ENCODE measurements at places on chromosomes 5 and 9. TPM values are rescaled to one million over a fixed set of nuclear protein-coding genes. Genes with fewer than 3 reads are reported as not detected.

GRCh38 chr9:5549658-5550650, 39.6 kb downstream of the PDCD1LG2 start:
- DNase-seq, result no peak

DNA sequence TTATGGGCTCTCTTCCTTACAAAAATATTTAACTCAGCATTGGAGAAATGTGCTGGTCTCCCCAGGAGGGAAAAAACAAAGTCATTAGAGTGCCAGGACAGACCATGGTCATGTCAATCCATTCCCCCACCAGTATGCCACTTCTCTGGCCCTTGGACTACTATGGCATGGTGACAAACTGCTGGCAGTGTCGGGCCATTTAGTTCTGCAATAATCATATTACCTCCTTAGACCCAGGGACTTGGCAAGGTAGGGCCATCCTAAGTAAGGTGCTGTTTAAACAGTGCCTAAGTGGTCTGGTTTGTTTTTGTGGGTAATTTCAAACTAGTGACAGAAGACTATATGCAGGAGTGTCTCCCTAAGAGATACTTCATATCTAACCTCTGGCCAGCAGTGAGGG, 177.8 kb upstream of the STK32A start:
- no peak for DNase-seq

DNA sequence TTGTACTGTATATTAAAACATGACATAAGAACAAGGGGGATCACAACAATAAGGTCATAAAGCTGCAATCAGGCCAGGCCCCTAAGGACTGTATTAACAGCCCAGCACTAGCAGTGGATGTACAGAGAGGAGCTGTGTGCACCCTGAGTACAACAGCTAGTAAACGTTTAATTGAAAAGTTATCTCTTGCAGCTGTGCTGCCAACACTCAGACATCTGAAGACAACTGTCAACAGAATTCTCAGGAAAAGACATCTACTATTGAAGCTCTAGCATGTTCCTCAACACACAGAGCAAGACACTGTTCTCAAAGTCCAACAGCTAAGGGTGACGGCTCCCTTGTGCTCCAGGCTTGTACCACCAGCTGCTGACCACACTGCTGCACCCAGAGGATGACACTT, 199.6 kb downstream of the DCP2 start:
- DNase-seq, result no peak

GRCh38 chr5:140221697-140222223, 46.8 kb downstream of the CYSTM1 start:
- no peak for DNase-seq

DNA sequence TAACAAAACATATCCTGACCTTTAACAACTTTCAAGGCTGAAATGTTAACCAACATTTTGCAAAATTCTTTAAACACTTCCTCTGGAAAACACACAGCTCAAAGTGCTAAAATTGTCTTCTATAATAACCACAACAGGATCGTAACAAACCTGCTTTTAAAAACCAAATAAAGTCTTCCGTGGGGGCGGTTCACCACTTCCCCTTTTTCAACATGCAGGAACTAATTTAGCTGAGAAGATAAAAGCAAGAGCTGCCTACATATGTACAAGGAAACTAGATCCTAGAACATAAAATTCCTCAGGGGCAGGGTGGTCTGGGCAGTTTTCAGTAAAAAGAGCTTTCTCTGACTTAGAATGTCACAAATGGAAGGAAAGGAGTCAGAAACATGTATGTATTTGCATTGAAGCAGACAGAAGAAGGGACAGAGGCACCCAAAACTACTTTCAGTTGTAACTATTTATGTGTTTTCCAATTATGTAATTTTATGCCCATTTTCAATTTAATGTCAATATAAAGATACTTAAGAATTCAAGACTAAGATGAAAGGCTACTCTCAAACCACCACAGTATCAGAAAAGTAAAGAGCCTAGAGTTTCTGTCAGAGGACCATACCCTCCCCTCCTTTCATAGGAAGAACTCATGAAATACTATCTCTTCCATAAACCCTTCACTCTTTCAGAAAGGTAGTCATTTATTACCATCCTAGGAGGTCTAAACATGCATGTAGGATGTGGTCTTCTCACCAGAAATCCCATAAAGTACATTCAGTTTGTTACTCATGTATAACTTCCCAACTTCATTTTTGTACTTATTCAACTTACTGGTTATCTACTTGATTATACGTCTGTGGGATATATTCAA, 185.9 kb upstream of the RASA1 start:
- no peak for DNase-seq

GRCh38 chr5:6212244-6212643, 166.1 kb downstream of the MED10 start:
- DNase-seq, result no peak

DNA sequence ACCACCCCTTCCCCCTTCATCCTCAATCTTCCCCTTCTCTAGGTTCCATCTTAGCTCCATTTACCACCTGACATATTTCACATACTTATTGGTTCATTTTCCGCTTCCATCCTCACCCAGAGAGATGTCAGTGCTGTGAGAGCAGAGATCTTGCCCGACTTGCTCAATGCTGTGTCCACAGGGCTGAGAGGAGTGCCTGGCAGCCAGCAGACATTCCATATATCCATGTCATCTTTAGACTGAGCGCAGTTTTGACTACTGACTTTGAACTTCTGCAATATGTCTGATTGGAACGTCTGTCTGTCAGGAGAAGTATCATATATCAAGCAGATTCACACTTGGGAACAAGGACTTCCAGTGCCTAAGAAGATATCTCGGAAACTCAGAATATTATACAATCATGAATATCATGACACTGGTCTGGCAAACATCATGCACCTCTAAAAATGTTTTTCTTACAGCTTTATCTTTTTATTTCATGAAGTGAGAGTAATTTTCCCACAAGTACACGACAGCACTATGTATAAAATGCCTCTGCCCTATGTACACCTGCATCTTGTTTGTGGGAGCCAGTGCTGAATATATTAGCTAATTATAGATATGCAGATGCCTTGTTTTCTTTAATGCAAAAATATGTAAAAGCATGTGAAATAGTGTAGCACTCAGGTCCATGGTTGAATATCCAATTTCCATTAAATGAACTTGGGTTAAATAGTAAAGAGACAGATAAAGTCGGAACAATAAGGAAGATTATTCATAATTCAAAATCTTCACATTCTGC, 454.0 kb upstream of the DAP start:
- no peak for DNase-seq

DNA sequence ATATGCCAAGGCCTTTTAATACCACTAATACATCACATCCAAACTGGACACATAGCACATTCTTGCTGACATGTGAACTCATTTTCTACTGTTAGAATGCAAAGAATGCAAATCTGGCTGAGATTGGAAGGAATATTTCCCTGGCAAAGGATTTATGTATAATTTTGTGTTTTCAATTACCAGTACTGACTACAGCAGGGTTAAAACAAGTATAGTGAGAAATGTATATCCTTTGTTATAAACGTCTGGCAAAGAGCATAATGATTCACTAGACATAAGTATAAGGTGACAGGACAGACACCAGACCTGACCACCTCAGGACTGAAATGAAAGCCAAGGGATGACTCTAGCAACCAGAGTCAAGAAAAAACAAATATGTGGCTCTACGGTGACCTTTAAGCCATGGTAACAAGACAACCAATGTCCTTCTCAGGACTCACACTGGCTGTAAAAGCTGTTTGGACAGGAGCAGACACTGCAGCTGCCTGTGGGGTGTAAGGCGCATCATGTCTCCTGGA, 95.0 kb downstream of the MRPS27 start:
- DNase-seq, result no peak

DNA sequence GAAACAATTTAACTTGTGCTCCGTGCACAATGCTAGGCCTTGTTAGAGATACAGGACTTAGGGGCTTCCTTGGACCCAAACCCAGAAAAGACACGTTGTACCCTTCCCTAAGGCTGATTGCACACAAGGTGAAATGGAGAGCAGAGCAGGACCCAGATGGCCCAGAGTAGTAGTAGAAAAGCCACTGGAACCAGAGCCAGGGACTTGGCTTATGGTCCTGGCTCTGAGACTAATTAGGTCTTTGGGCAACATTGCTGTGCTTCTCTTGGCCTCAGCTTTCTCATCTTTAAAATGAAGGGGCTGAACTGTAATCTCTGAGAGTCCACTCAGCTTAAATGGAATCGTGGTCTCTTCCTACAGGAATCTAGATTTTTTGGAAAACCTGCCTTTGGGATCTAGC, 42.3 kb downstream of the EBF1 start:
- no peak for DNase-seq

Gene TAF1L
- total RNA-seq, result not detected

Gene ITGA2
- total RNA-seq, result 5.0 TPM

Gene PCDHB2
- 0.52 TPM for total RNA-seq

- DNase-seq, result no peak
Observed at GRCh38 chr5:103094737-103095136, 25.2 kb downstream of the GIN1 start.

DNA sequence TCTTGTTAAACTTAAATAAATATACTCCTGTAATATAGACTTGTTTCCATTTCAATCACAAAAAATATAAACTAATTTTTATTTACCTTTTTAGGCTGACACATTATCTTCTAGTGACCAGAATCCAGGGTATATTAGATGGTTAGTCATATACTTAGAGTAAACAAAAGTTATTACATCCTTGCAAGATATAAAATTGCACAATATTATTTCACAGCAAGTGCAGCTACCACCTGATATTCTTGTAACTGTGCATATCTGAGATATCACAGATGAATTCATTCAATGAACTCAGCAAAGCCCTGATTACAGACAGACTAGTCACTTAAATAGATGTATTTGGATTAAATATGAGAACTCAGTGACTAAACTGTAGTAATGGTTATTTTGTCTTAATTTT, 25.6 kb upstream of the ARRDC3 start:
- no peak for DNase-seq

Gene ABCA1
- 5.9 TPM for total RNA-seq

DNA sequence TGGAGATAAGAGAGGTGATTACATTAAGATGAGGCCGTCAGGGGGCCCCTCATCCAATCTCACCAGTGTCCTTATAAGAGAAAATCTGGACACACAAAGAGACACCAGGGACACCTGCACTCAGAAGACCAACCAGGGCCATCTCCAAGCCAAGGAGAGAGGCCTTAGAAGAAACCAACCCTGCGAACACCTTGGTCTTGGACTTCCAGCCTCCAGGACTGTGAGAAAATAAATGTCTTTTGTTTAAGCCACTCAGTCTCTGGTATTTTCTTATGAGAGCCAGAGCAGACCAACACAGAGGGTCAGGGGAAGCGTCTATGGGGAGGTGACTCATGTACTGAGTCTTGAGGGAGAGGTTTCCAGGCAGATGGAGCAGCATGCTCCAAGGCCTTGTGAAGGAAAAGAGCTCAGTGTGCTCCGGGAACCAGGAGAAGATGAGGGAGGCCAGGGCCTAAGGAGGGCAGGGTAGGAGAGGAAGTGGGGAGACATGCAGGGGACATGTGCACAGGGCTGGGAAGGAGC, 5.4 kb downstream of the PHYKPL start:
- no peak for DNase-seq

Gene SHROOM1
- total RNA-seq, result 8.2 TPM

Gene STPG3
- total RNA-seq, result not detected

All from NCI-H460 (cell line).